NCI-H460 (cell line): ENCODE measurements at places on chromosomes 11 and 22.

DNA sequence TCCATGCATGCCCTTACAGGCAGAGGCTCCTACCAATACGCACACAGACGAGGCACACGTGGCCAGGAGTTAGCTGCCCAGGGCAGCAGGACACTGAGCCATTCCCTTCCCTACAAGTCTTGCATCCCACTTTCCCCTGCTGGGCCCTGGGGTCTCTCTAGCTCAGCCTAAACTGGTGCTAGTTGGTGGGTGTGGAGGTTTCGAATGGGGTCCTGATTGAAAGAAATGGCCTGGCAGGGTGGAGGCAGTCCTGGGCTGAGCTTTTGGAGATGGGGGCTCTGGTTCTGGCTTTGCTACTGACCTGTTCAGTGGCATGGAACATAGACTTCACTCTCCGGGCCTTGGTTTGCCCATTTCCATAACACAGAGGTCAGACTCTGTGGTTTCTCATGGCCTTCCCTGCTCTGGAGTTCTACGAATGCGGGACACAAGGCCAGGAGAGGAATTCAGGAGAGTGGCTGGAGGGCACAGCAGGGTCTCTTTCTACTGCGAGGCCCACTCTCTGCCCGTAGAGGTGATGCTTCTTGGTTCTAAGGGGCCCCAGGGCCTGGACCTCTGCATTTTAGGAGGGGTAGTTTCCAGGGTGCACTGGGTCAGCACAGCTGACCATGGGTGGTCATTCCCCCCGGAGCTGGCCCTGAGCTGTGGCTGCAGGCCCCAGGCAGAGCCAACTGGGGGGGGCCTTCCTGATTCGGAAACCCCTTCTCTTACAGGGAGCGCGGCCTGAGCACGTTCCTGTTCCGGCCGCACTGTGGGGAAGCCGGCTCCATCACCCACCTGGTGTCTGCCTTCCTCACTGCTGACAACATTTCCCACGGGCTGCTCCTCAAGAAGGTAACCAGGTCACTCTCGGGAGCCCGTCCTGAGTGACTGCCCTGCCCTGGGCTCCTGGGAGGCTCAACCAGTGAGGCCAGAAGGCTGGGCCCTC is 40.0 kb downstream of the RNF141 start:
- no peak for DNase-seq

DNA sequence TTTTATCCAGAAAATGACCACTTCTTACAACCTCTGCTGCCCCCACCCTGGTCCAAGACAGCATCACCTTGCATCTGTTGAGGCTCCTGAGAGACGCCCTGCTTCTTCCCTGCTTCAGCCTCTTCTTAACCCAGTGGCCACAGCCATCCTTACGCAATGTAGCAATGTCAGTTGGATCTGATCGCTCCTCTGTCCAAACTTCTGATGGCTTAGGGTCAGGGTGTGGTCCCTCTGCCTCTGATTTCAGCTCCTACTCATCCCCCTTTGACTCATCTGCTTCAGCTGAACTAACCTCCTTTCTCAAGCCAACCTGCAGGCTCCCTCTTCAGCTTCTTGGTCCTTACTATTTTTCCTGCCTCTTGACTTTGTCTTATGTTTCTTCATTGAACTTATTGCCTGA is 280.8 kb downstream of the KIRREL3 start:
- no peak for DNase-seq

GRCh38 chr22:24576778-24577177 is 16.1 kb downstream of the LRRC75B start:
- no peak for DNase-seq

- no peak for DNase-seq
Measured at GRCh38 chr11:9615031-9615451, 41.6 kb downstream of the WEE1 start.

GRCh38 chr22:17258015-17258787 is 39.0 kb upstream of the ADA2 start:
- no peak for DNase-seq

DNA sequence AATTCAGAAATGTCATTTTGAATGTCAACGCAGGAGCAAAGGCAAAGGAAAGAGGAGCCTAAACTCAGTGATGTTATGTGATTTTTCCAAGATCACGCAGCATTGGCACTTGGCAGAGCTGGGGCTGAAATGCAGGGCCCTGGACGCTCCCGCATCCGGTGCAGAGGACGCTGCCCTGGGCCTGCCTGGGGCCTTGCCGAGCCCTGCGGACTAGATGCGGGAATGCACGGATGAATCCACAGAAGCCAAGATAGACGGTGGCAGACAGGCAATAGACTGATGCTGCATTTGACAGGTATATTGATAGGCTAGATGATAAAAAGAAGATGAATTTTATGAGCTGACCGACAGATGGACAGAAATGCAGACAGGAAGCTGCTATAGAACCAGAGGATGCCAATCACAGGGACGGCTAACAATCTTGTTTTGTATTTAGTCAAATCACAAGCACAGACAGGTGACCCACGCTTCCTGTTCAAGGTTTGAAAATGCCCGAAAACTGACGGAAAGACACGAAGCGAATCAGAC is 696 bp upstream of the MARK2 start:
- DNase-seq: no peak

- DNase-seq: peak; percentile 41
Measured at GRCh38 chr22:45863981-45864751, 112.8 kb downstream of the WNT7B start.

- no peak for DNase-seq
Measured at GRCh38 chr11:13926981-13927380, 35.5 kb upstream of the SPON1 start.

DNA sequence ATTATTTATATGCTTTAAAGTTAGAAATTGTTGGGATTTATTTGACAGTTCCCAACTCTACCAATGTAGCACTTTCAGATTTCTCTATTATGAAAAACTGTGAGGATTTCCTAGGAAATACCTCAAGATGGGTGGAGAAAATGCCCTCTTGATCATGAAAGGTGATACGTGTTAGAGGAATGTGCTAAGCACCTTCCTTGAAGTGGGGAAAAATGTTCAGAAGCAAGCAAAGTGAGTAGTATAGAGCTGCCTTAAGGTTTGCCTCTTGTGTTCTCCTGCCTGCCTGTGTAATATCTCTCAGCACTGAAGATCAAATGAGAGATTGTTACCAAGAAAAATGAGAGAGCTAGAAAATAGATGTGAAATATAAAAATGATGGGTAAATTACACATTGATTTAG is 58.2 kb downstream of the YAP1 start:
- DNase-seq: no peak

DNA sequence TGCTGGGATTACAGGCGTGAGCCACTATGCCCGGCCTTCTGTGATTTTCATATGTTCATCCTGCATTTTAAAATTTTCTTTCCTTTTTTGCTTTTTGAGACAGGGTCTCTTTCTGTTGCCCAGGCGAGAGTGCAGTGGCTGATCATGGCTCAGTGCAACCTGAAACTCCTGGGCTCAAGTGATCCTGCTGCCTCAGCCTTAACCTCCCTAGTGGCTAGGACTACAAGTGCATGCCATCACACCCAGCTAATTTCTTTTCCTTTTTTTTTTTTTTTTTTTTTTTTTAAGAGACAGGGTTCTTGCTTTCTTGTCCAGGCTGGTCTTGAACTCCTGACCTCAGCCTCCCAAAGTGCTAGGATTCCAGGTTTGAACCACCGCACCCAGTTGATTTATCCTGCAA is 54.1 kb upstream of the WT1 start:
- no peak for DNase-seq
